ENCODE measurements at places on chromosomes 1 and 21.
A peak's percentile ranks its signal among the peaks of the same experiment; 100 is the strongest.

- no peak for DNase-seq
Observed at GRCh38 chr1:244214009-244214967, 163.2 kb downstream of the ZBTB18 start.

DNA sequence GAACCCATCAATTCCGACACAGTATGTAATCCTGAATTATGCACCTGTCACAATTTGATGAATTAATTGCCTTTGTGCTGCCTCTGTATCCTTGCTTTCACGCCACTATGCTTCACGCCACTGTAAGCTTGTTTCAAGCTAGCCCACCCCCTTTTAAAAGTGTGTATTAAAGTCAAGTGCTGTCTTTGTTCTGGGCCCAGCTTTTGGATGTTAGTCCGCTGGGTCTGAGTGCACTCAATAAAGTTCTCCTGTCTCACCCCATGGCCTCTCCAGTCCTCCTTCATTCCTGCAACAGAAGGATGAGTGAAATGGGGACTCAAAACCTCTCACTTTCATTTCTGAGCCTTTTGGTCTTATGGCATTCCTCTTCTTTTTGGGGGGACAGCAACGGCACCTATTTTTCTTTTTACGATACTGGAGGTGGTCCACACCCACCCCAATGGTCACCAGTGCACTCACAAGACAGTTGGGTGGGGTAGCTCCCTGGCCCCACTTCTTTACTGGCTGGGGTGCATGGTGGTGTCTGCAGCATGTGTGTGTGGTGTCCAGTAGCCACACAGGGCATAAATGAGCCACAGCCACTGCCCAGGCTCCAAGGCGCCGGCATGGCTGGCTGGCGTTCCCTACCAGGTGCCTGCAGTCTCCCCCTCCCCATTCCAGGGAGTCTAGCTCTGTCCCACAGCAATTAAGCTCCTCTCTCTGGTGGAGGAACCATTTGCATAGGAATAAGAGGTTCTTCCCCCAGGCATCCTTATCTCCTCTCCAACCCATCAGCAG is 1.8 kb downstream of the THEM4 start:
- DNase-seq, result no peak

GRCh38 chr1:101975371-101975770 is 21.4 kb downstream of the OLFM3 start:
- DNase-seq, result no peak

GRCh38 chr1:1758692-1759455 is 19.4 kb downstream of the NADK start:
- DNase-seq, result no peak

GRCh38 chr1:7366955-7367665 is 404.0 kb upstream of the VAMP3 start:
- no peak for DNase-seq

GRCh38 chr1:161083748-161084596 is 5.4 kb downstream of the NECTIN4 start:
- no peak for DNase-seq

DNA sequence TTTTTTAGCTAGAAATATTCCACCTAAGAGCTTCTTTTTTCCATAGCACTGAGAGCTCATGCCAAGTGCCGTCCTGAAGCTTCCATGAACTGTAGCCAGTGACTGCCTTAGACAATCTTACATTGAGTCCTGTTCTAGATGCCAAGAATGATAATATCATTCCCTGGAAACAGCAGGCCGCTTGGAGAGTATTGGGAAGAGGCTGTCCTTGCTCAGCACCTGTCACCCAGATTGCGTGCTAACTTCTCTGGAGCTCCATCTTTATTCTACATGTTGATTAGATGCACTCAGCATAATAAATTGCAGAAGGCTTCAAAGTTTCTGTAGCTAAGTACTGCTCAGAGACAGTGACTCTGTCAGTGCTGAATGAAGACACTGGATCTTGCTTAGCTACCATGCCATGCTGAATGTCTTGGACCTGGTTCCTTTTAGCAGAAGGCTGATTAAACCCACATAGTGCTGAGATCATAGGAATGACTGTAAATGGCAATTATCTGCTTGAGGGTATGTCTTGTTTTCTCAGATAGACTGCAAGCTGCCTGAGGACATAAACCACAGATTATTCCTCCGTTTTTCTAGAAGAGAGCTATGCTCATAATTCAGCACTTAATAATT is 83.1 kb upstream of the IRF2BP2 start:
- DNase-seq, result no peak

- peak; percentile 10 for DNase-seq
Observed at GRCh38 chr1:219660666-219661463, 48.0 kb upstream of the ZC3H11B start.

DNA sequence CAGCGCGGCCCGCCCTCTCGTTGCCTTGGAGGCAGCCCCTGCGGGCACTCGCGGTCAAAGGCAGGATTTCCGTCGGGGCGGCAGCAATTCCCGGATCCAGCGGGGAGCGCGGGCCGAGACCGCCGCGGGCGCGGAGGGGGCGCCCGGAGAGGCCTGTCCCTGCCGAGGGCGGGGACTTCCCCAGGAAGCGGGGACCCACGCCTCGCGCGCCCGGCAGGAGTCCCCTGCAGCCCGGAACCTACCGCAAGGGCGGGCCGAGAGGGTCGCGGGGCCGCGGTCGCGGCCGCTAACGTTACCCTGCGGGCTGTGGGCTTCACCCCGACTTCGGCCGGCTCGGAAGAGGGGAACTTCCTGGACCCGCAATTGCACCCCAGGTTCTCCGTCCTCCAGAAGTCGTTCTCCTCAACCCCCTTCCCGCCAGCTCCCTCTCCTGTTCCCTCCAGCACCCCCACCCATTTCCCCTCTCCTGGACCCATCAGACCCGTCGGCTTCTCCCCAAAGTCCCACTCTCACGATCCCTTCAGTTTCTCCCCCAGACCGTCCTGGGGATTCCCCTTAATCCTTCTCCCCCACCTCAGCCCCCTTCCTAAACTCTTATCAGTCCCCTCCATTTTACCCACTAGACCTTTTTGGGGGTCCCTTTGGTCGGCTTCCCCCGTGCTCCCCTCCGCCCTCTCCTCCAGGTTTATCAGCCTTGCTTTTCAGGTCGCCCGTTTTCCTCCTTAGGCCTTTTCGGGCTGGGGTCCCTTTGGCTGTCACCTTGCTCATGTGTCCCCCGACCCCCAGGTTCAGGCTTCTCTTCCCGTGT is 604 bp downstream of the FGR start:
- DNase-seq, result peak; percentile 39

DNA sequence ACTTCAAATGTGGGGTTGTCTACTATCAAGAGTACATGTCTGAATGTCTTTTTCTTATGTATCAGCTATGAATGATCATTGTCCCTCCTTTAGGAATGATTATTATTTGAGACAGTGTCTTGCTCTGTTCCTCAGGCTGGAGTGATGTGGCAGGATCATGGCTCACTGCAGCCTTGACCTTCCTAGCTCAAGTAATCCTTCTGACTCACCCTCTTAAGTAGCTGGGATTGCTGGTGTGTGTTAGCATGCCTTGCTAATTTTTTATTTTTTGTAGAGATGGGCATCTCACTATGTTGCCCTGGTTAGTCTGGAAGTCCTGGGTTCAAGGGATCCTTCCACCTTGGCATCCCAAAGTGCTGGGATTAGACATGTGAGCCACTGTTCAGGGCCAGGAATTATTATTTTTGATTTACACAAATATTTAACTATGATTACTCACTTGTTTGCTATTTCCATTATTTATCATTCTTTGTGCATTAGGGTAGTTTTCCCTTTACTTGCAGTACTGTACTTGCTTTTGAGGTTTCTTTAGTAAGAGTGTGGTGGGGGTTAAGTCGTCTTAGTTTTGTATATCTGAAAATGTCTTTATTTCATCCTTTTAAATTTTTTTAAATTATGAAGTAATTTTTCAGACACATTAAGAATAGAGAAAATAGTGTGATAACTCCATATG is 12.8 kb downstream of the S100A7 start:
- DNase-seq, result no peak

GRCh38 chr1:43311521-43311920 is 10.7 kb downstream of the TIE1 start:
- no peak for DNase-seq

DNA sequence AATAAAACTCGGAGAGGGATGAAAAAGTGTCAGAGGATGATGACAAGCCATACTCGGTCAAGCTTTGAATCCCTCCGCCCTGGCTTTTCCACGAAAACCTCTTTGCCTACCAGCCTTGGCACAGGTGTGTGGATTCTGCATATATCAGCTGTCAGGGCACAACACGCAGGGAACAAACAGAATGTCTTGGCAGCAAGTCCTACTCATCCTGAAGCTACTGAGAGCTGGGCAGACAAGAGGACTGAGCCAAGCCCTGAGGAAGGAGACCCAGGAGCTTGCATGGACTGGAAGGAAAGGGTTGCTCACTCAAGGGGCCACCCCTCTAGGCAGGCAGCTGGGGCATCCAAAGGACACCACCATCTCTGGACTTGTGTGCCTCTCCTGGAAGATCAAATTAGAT is 132.4 kb downstream of the HMGB4 start:
- no peak for DNase-seq

- no peak for DNase-seq
Observed at GRCh38 chr1:87904651-87905050, 576.0 kb downstream of the LMO4 start.
